ENCODE measurements at places on chromosomes 6 and 20. TPM values are rescaled to one million over a fixed set of nuclear protein-coding genes. Genes with fewer than 3 reads are reported as not detected.

DNA sequence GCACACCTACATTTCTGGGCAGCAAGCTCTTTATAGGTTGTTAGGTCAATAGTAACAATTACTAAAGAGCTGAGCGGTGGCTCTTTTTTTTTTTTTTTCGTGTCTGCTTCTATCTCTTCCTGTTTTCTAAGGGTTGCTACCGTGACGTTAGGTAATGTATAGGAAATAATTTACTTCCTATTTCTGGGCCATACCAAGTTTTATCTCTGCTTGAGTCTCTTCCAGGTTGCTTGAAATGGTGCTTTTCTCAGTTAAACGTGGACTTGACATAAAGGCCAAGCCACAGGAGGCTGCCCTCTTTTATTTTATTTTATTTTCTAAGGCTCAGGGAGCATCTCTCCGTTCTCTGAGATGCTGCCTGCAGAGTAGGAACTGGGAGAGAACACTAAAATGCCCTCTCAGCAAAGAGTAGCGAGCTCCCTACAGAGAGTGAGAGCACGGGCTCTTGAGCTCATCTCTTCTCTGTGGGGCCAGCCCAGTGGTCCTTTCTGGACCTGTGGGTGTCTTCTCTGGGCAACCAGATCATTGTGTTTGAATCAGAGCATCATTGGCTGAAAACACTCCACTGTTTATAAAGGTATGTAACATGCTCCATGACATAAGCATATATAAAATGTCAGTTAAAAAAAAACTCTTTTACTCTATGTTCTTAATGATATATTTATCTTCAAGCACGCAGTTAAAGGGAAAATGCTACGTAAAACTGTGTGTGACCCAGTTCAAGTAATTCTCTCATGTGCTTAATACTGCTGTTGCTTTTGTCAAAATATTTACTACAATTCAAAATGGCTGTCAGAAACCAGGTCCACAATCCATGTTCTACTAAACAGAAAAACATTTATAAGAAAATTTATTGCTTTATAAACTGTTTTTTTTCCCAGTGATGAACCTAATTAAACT lies at the start of gene ZNF831:
TSS of gene ZNF831 (plus strand) at position 191 of the 900 bp plus-strand sequence. CDS start 27,199 bp downstream, outside the sequence.
- H3K27me3 ChIP-seq, result no peaks in the 10 kb centered on the region
- H3K36me3 ChIP-seq, result no peaks in the 10 kb centered on the region
- H3K4me1 ChIP-seq, result no peaks in the 10 kb centered on the region
- no peak within 1 kb of the TSS for H3K4me3 ChIP-seq

DNA sequence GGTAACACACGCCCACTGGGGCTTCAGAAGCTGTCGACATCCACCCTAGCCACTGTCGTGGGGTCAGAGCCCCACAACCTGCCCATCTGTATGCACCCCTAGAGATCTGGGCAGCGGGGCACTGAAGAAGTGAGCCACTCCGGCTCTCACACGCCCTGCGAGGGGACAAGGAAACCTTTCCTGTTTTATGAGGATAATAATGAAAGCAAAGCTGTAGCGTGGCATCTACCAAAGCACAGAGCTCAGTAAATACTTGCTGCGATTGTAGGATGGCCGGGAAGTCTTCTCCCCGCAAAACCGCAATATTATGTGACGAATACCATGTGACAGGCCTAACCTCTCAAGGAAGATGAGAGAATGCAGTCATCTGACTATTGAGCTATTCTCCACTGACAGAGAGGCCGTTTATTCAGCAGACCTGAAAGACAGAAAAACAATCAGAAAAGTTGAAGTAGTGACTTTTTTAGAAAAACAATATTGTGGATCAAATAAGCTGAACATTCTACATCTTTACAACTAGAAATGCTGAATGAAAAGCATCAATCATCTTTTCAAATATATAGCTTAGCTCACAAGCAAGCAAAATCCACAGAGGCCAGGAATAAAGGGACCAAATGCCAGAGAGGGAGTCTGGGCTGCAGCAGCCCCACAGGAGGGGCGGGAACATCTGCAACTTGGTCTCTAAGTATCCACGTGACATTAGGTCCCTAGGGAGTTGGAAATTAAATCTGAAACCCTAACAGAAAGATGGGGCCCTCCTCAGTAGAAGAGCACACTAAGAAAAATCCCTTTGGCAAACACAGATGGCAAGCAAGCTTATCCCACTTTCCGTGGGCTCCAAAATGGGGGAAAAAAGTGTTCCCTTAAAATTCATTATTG lies 207.8 kb downstream of the TTLL2 start:
- H3K4me1 ChIP-seq, result no peaks in the 10 kb centered on the region
- no peaks in the 10 kb centered on the region for H3K36me3 ChIP-seq
- H3K27me3 ChIP-seq, result no peaks in the 10 kb centered on the region
- DNase-seq, result no peak

- DNase-seq, result no peak
- H3K36me3 ChIP-seq, result no peaks in the 10 kb centered on the region
- no peak overlapping the region for H3K27ac ChIP-seq
- no peaks in the 10 kb centered on the region for H3K27me3 ChIP-seq
Observed at GRCh38 chr6:139149383-139149782, 14.5 kb downstream of the HECA start.

- DNase-seq, result no peak
- H3K27me3 ChIP-seq, result no peaks in the 10 kb centered on the region
- no peak overlapping the region for H3K4me3 ChIP-seq
- no peak overlapping the region for H3K27ac ChIP-seq
- no peaks in the 10 kb centered on the region for H3K36me3 ChIP-seq
Observed at GRCh38 chr6:2355150-2355549, 109.7 kb upstream of the GMDS start.

DNA sequence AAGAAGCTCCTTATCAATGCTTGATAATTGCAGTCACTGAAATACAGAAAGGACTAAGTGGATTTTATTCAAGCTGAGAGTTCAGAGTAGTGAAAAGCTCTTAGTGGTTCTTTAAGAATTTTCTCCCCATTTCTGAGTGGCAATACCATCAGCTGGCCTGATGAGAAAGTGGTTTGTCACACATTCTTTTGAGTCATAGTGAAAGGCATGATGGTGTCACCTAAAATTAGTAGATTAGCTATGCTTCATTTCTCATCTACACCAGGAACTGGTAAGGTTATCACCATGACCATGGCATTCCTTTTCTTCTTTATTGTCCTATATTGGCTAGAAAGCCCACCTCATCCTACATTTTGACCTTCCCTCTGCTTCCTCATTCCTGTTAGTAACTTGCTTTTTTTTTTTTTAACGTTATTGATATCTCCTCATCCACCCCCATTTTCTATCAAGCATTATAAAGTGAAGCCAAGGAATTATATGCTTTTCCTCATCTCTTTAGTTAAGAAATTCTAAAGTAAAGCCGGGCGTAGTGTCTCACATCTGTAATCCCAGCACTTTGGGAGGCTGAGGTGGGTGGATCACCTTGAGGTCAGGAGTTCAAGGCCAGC lies 67.4 kb upstream of the LOC128125822 start:
- DNase-seq, result no peak
- no peak overlapping the region for H3K4me3 ChIP-seq
- H3K36me3 ChIP-seq, result no peaks in the 10 kb centered on the region
- no peaks in the 10 kb centered on the region for H3K27me3 ChIP-seq
- H3K4me1 ChIP-seq, result no peaks in the 10 kb centered on the region

DNA sequence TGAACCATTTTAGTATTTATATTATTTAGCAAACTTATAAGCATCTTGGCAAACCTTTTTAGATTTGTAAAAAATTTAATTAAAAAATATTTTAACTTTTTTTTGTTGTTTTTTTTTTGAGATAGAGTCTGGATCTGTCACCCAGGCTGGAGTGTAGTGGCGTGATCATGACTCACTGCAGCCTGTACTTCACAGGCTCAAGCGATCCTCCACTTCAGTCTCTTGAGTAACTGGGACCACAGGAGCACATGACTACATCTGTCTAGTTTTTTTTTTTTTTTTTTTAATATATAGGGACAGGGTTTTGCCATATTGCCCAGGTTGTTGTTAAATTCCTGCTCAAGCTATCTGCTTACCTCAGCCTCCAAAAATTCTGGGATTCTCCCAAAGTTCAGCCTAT lies 161.1 kb downstream of the EYS start:
- no peaks in the 10 kb centered on the region for H3K4me1 ChIP-seq
- H3K27me3 ChIP-seq, result no peaks in the 10 kb centered on the region
- no peak for DNase-seq
- H3K27ac ChIP-seq, result no peak overlapping the region

DNA sequence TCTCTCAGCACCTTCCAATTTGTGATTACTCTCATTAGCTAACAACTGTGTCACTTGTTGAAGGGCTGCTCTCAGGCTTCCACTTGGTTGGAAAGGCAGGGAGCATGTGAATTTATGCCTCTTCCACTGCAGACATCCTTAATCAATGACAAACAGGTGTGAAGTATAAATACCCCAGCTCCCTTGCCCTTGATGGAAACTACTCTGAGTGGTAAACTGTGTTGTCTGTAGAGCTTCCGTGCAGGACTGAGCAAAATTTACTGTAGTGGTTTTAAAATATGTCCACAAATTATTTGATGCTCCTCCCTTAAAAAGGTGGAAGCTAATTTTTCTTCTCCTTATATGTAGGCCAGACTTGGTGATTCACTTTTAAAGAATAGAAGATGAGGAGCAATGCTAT lies 253.0 kb upstream of the TBX18 start:
- no peaks in the 10 kb centered on the region for H3K27me3 ChIP-seq
- DNase-seq, result no peak
- no peaks in the 10 kb centered on the region for H3K4me1 ChIP-seq
- no peak overlapping the region for H3K4me3 ChIP-seq
- H3K36me3 ChIP-seq, result no peaks in the 10 kb centered on the region

- no peaks in the 10 kb centered on the region for H3K4me1 ChIP-seq
- DNase-seq, result no peak
- no peaks in the 10 kb centered on the region for H3K36me3 ChIP-seq
- no peaks in the 10 kb centered on the region for H3K27me3 ChIP-seq
- no peak overlapping the region for H3K4me3 ChIP-seq
- H3K27ac ChIP-seq, result no peak overlapping the region
Observed at GRCh38 chr6:74044417-74045096, 348.6 kb downstream of the CD109 start.

GRCh38 chr6:75855052-75855451 lies 106.0 kb downstream of the MYO6 start:
- no peaks in the 10 kb centered on the region for H3K36me3 ChIP-seq
- no peaks in the 10 kb centered on the region for H3K27me3 ChIP-seq
- H3K4me1 ChIP-seq, result no peaks in the 10 kb centered on the region
- no peak overlapping the region for H3K4me3 ChIP-seq

DNA sequence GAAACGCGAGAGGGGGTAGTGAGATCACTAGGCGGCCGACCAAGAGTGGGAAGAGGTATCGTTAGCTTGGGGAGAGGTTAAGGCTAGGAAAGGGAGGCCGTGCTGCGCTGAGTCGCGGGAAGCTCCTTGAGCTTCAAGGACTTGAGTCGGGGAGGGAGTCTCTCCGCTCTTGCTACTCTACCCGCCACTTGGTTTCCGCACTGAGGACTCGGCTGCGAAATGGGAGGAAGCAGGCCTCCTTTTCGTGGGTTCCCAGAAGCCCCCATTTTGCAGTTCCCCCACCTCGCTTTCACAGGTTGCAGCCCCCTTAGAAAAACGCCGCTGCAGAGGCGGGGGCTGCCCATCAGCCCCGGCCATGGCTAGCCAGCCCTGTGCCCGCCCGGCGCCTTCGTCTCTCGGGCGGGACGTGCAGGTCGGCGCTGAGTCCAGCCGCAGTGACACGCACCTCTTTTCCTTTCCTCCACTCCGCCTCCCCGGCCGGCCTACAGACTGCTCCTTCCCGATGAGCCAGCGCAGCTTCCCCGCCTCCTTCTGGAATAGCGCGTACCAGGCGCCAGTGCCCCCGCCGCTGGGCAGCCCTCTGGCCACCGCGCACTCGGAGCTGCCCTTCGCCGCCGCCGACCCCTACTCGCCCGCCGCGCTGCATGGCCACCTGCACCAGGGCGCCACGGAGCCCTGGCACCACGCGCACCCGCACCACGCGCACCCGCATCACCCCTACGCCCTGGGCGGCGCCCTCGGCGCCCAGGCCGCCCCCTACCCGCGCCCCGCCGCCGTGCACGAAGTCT lies 4.9 kb downstream of the VGLL2 start:
- no peak for DNase-seq
- no peaks in the 10 kb centered on the region for H3K36me3 ChIP-seq
- H3K4me3 ChIP-seq, result peak overlapping the region; percentile 44
- H3K27me3 ChIP-seq, result peaks cover 99% of the 10 kb centered on the region
- no peak overlapping the region for H3K27ac ChIP-seq
- H3K4me1 ChIP-seq, result peaks cover 27% of the 10 kb centered on the region

GRCh38 chr6:147154454-147154853 lies 49.8 kb upstream of the STXBP5 start:
- H3K4me1 ChIP-seq, result no peaks in the 10 kb centered on the region
- no peak overlapping the region for H3K4me3 ChIP-seq
- H3K36me3 ChIP-seq, result no peaks in the 10 kb centered on the region
- no peak overlapping the region for H3K27ac ChIP-seq

DNA sequence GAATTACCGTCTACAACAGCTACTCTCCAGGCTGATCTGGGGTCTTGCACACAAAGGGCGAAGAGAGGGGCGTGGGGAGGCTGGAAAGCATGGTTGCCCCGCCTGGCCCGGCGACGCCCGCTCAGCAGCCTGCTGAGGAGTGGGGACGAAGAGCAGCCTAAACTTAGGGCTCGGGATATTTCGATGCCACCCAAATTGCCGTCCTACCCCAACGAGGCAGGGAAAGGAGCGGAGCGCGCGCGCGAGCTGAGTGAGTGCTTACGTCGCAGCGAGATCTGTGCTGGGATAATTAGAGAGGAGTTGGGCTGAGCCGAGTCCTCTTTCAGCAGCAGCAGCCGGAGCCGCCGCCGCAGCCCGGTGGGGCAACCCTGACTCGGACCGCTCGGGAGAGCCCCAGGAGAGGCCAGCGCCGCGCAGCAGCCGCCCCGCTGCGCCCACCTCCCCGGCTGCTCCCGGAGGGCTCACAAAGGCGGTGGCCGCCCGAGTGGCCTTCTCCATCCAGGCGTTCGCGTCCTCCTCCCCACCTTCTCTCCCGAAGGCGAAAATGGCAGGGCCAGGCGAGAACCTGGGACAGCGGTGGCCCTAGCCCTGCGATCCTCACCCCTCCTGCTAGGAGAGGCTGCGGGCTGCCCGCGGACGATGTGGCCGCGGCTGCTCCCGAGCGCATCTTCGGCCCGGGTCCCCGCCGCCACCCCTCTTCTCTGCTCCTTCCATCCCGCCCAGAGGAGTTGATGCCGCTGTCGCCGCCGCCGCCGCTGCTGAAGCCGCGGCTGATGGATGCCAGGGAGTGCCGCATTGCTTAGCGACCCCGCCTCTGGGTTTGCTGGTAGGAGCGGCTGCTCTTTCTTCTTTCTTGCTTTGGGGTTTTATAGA lies at the start of gene CLVS2:
TSS of gene CLVS2 (plus strand) at position 315 of the 873 bp plus-strand sequence. CDS start 1,543 bp downstream, outside the sequence.
- no peaks in the 10 kb centered on the region for H3K27me3 ChIP-seq
- DNase-seq, result peak; percentile 64
- no peaks in the 10 kb centered on the region for H3K36me3 ChIP-seq
- H3K4me1 ChIP-seq, result peaks cover 11% of the 10 kb centered on the region
- peak within 1 kb of the TSS; percentile 54 for H3K4me3 ChIP-seq

- H3K4me3 ChIP-seq, result no peak overlapping the region
- no peaks in the 10 kb centered on the region for H3K27me3 ChIP-seq
- no peak overlapping the region for H3K27ac ChIP-seq
- no peaks in the 10 kb centered on the region for H3K4me1 ChIP-seq
- H3K36me3 ChIP-seq, result no peaks in the 10 kb centered on the region
- peak; percentile 15 for DNase-seq
Observed at GRCh38 chr20:59647271-59647670, 42.9 kb downstream of the PHACTR3 start.

Gene NKAPL
- total RNA-seq, result 4.8 TPM

Gene USP49
- total RNA-seq, result 2.8 TPM

Gene DCBLD1
- total RNA-seq, result 5.8 TPM

Gene GHRH
- not detected for total RNA-seq

Gene TRIM38
- total RNA-seq, result 7.5 TPM

Gene FAM8A1
- total RNA-seq, result 39.0 TPM

Gene SAPCD1
- total RNA-seq, result 6.5 TPM

Gene COL20A1
- not detected for total RNA-seq

Measured in sigmoid colon (tissue), 7 donors.